ENCODE measurements at places on chromosomes 12 and 14.

DNA sequence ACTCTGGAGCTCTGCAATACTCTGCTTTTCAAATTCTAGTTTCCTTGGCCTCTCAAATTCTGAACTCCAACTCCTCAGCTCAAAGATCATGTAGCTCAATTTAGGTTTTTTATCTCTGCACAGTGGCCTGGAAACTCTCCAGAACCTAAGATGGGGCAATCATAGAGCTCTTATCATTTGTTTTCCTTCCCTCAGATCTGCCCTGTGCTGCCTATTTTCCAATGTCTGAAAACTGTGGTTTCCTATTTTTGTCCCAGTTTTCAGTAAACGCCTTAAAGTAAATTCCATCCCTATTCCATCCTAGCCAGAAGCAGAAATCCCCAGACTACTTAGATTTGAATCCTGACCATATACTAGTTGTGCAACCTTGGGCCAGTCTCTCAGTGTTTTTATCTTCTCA, 73.2 kb downstream of the CEP83 start:
- DNase-seq: no peak

- DNase-seq: no peak
These were observed 152.9 kb upstream of the CPM start for GRCh38 chr12:69085852-69086251.

- no peak for DNase-seq
These were observed 618.6 kb upstream of the TMEM132C start for GRCh38 chr12:127648321-127648720.

DNA sequence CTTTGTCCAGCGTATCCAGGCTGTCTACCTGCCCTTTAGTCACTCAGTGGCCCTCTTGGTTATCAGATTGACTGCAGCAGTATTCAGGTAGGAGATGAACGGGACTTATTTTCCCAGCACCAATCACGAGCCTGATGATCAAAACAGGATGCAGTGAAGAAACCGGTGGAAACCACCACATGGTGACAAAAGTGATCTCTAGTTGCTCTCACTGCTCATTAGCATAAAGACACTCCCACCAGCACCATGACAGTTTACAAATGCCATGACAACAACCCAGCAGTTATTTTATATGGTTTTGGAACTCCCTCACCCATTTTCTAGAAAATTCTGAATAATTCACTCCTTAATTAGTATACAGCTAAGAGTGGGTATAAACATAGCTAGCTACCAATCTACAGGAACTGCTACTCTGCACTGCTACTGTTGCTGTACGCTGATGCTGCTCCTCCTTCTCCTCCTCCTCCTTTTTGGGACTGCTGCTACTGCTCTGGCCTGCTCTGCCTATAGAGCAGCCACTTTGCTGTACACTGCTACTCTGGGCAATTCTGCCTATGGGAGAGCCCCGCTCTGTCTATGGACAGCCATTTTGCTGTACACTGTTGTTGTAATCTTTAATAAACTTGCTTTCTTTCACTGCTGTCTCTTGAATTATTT, 142.5 kb upstream of the SSTR1 start:
- DNase-seq: no peak

DNA sequence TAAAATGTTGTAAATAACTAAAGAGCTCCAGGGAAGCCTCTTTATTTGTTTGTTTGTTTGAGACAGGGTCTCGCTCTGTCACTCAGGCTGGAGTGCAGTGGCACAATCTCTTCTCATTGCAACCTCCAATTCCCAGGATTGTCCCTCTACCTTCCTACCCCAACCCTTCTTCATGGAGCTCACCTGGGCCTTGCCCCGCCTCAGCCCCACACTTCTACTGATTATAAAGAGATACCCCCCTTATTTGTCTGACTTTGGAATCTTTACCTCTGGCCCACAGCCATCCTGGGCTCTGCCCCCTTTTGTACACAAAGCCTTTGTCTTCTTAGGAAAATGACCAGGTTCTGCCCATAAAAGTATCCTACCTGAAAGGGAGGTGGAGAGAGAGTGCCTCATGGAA, 9.1 kb upstream of the BLTP3B start:
- no peak for DNase-seq

DNA sequence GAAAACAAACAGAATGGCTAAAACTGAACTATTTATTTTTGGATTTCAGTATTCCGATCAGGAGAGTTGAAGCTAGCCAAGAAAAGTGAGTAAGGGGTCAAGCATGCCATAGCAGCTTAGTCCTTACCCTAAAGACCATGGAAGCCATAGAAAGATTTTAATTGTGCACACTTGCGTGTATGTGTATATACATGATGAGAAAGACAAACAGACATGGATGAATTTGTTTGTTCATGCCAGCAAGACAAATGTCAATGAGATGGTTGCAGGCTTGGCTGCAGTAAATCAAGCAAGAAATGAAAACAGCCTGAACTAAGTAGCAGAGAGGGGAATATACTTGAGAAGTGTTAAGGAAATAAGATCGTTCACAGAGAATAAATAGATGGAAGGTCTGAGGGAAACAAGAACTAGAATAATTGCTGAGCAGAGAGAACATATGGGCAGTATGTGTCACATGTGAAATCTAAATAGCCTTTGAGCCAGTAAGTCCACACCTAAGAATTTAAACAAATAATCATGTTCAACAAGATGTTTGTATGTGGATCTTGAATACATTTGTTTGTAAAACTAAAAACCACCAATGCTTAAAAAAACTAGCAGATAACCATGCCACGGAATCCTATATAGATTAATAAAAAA, 14.8 kb downstream of the SNW1 start:
- DNase-seq: no peak
